ENCODE measurements at places on chromosomes 2 and 18.

DNA sequence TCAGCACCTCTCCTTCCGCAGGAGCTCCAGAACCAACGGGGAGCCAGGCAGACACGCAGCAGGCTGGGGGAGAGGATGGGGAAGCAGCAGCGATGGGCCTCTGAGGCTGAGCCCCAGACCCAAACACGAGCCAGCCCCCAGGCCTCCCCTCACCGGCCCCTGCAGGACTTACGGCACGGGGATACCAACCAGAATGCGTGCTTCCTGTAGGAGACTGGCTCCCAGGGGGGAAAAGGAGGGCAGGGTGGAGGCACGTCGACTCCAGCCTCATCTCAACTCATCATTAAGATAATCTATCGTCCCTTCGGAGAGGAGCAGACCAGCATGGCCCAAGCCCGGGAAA is 495.1 kb upstream of the MYT1L start:
- DNase-seq = no peak

- DNase-seq = no peak
Measured at GRCh38 chr18:42305869-42306593, 351.0 kb downstream of the PIK3C3 start.

GRCh38 chr2:224027931-224028330 is 11.2 kb downstream of the SERPINE2 start:
- DNase-seq = no peak

DNA sequence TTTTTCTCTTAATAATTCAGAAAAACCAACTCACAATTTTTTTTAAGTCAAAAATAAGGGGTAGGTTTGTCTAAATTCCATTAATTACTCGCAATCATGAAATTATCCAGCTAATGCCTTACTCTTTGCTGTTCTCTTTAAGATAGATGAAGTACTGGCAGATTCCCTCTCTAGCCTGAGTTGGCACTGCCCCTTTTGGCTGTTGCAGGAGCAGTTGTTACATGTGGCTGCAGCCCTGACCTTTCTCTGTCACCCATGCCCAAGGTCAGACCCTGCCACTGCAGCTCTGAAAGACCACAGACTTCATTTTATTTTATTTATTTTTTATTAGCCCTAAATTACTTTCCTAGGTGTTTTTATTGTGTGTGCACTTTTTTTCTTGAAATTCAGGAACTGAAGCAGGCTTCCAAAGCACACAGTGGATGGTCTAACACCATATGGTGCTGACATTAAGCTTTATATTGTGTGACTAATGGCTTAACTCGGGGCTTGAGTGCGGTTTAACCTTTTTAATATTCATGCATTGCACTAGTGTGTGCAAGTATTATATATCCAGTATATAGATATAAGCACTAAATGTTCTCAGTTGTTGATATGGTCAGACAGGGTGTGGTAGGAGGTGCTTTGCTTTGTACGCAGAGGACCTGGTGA is 313.0 kb downstream of the CDH2 start:
- no peak for DNase-seq

DNA sequence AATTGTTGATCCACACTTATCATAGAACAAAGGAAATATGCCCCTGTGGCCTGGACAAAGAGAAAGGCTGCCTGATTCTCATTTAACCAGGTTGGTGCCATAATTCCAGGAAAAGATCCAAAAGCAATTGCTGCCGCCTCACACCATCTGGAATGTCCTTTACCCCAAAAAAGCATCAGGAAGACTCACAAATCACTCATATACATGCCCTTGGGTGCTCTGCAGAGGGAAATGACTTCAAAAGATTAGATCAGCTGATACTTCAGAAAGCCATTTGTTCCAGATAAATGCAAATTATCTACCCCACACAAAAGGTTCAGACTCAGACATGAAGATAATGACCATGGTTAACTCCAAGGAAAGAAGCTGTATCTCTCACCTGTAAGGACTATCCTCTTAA is 285.8 kb downstream of the C1D start:
- DNase-seq = no peak

- DNase-seq = no peak
Measured at GRCh38 chr18:2883076-2883735, 36.4 kb downstream of the EMILIN2 start.

GRCh38 chr2:5799348-5799747 is 107.2 kb downstream of the SOX11 start:
- no peak for DNase-seq

DNA sequence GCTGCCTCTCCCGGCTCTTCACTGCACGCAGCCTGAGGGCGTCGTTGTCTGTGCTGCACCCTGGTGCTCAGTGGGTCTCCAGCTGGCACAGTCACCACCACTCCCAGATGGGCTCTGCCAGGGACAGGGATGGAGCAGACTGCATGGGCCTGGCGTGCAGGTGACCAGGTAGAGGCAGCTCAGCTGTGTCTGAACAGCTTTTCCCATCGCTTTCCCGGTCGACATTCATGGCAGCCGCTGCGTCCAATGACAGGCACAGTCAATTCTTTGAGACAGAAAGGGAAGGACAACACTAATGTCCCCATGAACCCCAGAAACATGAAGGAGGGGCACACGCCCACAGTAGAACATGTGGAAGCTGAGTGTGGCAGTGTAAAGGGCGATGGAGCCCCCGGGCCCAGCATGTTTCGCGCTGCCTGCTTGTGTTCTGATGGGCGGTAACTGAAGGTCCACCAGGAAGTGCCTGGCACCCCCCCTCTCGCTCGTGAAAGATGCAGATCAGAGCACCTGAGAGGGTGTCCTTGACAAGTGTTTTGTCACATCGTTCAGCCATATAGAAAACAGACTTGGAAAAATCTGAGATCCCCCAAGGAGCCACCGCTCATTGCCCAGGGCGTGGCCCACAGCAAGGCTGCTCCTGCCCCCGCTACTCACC is 122.4 kb downstream of the NFATC1 start:
- DNase-seq = no peak

Data from LNCaP clone FGC (cell line).